GM20000 (cell line): ENCODE measurements at places on chromosomes 6 and 20.
A peak's percentile ranks its signal among the peaks of the same experiment; 100 is the strongest.

- no peak for DNase-seq
These were observed 132.5 kb downstream of the EPM2A start for GRCh38 chr6:145602726-145603326.

DNA sequence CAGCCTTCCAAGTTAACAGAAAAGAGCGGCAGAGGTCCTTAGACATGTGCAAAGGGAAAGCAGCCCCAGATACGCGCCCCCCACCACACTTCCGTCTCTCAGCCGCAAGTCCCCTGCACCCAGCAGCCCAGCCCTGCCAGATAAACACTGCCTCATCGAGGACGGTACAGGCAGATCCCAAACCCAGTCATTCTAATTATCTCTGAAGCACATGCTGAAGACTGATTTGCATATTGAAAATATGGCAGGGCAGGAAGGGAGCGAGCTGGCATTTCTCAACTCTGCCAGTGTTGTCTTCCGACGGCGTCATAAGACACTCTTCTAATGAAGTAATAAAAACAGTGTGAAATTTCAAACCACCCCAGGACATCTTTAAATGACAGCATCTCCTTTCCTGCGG, 122.8 kb upstream of the CDH4 start:
- DNase-seq, result no peak

DNA sequence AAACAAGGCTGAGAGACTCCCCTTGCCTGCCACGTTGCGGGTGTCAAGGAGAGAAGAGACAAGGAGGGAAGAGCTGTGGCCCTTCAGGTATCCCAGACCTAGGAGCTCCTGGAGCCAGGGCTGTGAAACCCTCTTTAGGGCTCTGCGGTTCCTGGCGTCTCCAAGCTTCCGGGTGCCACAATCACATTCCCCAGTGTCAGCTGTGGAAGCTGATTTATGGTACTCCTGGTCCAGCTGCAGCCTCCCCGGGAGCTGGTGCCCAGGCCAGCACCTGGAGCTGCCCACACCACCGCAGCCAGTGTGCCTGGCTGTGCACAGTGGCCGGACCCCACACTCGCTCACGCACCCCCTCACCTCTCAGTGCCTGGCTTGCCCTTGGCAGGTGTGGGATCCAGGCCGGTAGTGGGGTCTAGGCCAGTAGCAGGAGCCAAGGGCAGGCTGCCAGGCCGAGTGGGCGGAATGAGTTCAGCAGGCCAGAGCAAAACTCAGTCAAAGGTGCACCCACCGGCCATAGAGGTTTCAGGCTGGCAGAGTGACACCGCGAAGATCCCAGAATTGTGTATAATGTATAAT, 58.9 kb upstream of the L3MBTL3 start:
- DNase-seq, result no peak

DNA sequence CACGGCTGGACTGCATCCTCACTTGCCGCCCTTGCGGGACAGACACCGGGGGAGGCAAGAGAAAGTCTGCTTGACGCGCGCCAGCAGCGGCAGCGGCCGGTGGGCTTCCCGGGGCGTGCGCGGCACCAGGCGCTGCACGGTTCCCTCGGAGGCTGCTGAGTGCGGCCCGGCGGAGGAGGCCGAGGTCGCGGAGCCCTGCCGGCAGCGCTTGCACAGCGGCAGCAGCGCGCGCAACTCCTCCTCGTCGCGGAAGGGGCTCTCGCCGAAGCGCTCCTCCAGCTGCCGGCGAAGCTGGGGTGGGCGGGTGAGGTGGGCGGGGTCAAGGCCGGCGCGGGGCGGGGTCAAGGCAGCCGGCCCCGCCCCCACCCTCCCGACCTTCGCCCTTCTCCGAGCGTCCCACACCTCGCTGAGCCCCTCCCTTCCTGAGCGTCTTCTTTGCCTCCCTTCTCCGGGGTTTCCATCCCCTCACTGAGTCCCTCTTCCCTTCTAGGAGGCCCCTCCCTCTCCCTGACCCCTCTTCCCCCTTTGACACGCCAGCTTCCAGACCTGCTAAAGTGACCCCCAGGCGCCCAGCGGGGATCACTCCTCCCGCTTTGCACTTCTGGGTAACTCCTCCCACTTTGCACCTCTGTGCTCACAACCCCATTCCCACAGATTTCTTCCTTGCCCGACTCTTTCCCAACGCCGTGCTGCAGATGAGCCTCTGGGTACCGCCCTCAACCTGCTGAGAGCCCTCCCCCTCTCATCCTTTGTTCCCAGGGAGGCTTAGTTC, 8.8 kb downstream of the DUSP15 start:
- peak; percentile 95 for DNase-seq

- no peak for DNase-seq
These were observed 13.5 kb downstream of the GPR63 start for GRCh38 chr6:96823743-96824142.

GRCh38 chr20:44728801-44729443, 13.8 kb downstream of the CCN5 start:
- DNase-seq, result no peak

GRCh38 chr6:95693108-95693507, 115.8 kb downstream of the MANEA start:
- no peak for DNase-seq

DNA sequence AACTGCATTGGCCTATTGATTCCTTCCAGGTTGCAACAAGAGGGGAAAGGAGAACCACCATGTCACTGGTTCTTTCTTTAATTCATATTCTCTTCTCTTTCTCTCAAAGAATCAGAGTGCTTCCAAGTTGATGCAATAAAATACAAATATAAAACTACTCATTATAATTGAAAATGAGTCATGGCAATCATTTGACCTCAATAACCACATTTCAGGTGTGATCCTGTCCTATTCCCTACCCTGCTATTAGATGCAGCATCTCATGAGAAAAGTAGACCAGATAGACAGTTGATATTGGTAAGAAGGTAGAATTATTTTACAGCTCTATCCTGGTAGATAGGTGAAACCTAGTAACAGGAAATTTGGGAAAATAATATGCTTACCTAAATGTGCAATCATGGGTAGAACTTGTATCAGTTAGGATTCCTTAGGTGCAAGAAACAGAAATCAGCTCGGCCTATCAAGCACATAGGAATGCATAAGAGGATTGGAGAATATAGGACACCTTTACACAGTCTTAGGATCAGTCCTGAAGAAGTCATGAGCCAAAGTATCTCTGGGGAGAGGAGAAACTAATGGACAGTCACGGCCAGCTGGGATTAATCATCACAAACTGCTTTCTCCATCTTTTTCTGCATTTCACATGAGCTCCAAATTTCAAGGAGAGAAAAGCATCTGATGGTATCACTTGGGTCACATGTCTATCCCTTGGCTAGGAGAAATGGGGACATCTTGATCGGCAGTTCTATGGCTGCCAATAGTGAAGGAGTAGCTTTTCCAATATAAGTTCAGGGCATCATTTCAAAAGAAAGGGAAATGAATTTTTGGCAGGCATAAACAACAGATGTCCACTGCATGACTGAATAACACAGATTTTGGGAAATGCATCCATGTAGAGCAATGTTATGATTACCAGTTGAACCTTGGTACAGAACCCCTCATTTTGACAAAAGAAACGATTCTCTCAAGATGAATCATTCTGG, 19.3 kb upstream of the RNF146 start:
- DNase-seq, result no peak

DNA sequence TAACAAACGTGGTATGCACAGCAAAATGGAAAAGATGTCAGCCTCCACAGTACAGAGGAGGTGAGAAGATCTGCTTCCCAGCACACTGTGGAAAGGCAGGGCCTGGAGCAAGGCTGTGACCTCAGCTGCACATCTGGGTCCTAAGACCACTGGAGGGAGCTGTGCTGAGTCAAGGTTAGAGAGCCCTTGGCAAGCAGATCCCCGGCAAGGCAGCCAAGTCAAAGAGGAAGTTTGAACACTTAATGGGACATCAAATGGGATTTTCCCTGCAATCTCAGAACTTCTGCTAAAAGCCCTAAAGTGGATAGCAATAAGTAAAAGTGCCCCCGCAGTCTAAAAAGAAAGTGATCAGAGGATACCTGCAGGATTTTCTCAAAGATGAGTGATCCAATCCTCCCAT, 39.5 kb downstream of the UNC5CL start:
- peak; percentile 52 for DNase-seq

DNA sequence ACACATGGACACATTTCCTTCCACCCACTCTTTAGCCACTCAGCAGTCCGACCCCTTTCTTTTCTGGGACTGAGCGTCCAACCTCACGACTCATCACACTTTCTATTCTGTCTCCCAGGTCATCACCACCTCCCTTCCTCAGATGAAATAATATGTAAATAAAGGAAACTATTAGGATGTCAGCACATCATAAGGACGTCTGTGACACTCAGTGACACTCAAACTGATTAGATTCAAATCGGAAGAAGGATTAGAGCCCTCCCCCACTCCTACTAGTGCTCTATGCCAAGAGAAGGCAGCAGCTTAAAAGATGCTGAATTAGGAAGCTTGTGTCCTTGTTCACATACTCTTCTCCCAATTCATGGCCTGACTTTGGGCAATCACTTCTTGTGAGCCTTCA, 113.6 kb downstream of the TNFRSF21 start:
- no peak for DNase-seq

GRCh38 chr6:33779895-33780294, 9.0 kb downstream of the LEMD2 start:
- DNase-seq, result no peak

- no peak for DNase-seq
These were observed 61.5 kb downstream of the RREB1 start for GRCh38 chr6:7169296-7169721.

DNA sequence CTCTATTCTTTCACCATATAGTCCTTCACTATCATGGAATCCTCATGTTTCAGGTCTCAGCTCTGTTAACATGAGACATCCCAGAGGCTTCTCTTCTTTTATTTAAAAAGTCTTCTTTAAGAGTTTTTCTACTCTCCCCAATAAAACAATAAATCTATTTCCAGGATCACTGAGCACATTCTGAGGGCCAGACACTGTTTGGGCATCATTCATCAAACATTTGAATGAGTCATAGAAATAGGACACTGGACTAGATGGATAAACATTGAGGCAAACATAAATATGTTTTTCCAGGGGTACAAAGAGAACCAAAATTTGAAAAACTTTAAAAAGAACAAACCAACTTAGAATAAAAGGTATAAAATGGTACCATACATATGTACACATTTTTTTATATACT, 554.4 kb downstream of the KIF16B start:
- no peak for DNase-seq

GRCh38 chr6:42555477-42556457, 8.1 kb upstream of the UBR2 start:
- no peak for DNase-seq

GRCh38 chr6:167058261-167058660, 59.1 kb downstream of the CEP43 start:
- DNase-seq, result no peak

DNA sequence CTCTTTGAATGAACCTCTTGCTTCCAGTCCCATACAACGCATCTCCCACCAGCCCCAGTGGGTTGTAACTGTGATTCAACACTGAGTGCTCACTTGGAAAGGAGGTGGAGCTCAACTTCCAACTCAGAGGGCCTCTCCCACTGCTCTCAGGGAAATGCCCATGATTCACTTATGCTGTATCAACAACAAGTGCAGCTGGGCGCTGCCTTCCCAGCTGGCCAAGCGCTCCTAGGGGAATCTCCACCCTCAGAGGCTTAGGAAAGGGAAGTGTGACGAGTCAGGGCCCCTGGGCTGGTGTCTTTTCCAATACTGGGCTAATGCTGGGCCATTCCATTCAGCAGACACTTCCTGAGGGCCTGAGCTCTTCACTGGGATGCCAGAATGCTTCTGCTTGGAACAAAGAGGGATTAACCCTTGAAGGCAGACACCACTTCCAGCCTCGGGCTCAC, 8.1 kb upstream of the OCSTAMP start:
- no peak for DNase-seq

- DNase-seq, result no peak
These were observed 10.6 kb upstream of the AAR2 start for GRCh38 chr20:36225666-36226065.

GRCh38 chr6:2783188-2783963, 18.2 kb downstream of the WRNIP1 start:
- DNase-seq, result no peak

DNA sequence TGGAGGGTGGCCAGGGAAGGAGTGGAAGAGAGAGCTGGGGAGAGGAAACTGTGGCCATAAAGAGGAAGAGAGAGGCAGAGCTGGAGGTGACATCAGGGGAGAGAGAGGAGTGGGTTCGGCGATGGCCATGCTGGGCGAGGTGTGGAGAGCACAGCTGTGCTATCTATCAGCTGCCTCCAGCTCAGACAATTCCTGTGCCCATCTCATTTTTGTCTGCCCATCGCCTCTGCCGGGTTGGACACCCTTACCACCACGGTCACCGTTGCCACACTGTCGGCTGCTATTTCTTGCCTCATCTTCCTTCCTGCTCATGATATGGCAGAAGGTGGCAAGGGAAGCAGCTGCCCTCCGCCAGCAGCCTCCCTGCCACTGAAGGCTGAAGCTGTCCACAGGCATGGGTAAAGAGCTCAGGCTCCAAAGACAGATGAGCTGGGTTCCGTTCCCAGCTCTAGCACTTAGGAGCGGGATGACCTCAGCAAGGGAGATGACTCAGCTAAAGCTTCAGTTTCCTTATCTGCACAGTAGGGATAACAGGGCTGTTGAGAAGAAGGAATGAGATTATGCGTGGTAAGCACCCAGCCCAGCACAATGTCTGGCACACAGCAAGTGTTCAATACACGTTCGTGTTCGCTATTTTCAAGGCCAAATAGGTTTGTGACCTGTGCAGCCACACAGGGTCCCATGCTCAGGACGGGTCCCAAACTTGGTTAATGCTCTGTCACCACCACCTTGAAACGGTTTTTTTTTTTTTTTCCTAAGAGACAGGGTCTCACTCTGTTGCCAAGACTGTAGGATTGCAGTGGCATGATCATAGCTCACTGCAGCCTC, 21.9 kb upstream of the TAF8 start:
- DNase-seq, result no peak

DNA sequence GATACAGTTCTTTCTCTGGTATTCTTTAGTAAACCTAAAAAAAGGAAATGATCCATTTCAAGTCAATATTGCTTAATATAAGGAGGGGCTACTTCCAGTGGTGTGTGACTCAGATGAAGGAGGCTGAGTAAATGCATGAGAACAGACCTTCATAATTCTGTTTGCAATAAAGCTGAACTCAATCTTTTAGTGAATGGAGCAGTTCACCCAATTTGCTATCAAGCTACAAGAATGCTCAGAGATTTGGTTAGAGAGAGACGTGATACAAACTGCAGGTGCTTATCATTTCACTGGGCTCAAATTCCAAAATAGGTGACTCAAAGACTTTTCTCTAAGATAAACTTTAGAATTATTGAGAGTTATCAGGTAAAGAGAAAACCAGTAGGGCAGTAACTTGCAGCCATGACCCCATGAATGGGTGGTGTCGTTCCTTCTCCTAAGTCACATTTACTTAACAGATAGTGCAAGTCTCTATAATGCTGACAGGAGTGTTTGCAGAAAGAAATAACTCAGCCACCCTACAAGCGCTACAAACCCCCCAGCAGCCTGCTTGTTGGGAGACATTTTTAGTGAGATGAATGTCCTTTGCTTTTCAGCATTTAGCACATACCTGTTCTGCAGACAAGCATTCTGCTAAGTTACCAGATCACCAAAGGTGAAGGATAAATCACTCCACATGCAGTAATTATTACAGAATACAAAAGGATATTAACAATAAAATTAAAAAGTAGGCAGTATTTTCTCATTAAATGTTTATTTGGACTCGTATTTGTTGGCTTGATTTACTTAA, 16.4 kb upstream of the BLOC1S5 start:
- no peak for DNase-seq
